Stimulated activated CD4-positive, alpha-beta T cell treated with anti-CD3 and anti-CD28 coated beads, TNF-alpha, amount 100 ng/mL, for 4 hours (primary cell): ENCODE measurements at places on chromosomes 2 and 18.

GRCh38 chr2:42076357-42077225 is 28.8 kb downstream of the PKDCC start:
- DNase-seq: no peak

DNA sequence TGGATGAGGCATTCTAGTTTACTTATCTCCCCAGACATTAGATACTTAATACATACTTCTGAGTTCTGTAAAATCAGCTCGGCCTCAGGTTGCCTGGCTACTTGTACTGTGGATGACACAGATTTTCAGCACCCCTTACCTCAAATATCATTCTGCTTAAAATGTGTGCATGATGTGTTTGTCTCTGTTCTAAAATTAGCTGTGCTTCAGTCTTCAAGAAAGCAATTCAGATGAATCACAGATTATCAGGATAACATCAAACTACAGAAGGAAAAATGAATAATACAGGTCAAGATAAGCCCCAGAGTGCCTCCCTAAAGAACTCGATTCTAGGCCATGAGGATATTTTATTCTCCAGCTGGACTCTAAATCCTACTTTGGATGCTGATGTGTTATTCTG is 21.3 kb upstream of the MAPRE2 start:
- DNase-seq: no peak

GRCh38 chr18:68564351-68564750 is 150.6 kb downstream of the TMX3 start:
- no peak for DNase-seq

DNA sequence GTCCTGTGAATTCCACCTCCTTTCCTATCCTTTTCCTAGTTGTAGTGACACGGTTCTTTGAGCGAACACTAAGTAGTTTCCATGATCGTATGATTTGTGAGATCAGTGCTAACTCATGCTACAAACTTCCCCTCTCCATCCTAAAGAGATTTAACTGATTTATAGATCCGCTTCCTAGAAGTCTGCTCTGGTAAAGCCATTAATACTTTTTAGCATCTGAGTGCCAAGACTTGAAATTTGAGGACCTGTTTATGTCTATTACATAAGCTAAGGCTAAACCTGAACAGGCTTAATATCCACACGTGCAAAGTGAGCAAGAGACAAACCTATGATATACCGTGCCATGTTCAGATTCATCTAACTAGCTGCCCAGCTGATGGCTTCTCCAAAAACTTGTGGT is 14.9 kb downstream of the PROKR1 start:
- DNase-seq: no peak

- DNase-seq: no peak
These were observed 6.0 kb upstream of the ALPI start for GRCh38 chr2:232449964-232450363.

DNA sequence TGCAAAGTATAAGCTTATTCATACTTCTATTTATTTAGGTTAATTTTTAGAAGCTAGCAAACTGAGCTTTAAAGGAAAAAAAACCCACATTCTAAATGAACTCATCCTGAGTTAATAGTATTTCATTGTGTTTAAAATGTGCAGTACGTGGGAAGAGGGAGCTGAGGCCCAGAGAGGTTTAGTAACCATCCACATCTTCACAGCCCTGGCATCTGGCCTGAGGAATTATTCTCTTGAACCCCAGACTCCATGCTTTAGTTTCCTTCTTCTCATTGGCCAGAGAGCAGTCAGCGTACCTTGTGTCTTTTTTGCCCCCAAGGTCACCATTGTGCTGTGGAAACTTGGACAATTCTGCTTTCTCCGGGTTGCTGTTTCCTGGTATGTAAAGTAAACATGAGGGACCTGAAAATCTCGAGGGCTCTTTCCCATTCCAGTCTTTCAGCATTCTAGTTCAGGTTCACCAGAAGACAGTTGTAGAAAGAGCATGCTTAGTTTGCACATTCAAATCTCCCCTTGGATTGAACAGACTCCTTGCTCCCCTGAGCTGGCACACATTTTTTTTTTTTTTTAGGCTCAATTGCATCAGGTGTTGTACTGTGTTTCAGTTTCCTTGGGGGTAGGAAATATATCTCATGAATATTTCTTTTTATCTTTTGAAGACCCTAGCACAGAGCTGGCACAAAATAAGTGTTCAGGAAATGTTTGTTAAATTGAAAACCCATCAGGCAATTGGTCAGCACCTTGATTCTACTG is 81.4 kb downstream of the MYCN start:
- no peak for DNase-seq

DNA sequence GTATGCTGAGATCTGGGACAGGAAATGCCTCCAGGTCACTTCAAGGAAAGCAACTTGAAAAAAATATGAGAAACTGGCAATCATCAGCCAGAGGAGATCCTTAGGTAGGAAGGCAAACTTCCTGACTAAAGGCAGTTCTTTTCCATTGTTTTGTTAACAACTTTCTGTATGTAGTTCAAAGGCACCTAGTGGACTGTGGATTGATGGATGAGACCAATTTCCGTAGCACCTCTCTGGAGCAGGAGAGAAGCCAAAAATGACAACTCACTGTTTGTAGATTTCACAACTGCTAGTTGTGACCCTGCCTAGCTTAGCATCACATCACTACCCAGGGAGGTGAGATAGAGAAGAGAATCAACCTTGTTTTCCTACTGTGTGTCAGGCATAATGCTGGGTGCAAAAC is 21.8 kb upstream of the NOSTRIN start:
- no peak for DNase-seq

- no peak for DNase-seq
These were observed 89.1 kb downstream of the ALPK2 start for GRCh38 chr18:58539659-58540380.

- no peak for DNase-seq
These were observed 234.8 kb upstream of the SMAD2 start for GRCh38 chr18:48165111-48165866.
